ENCODE measurements at places on chromosomes 11 and 22. TPM values are rescaled to one million over a fixed set of nuclear protein-coding genes. Genes with fewer than 3 reads are reported as not detected.

Gene PATE4
- polyA plus RNA-seq, result not detected

Gene FREY1
- 0.43 TPM for polyA plus RNA-seq

Gene OR8G1
- not detected for polyA plus RNA-seq

Gene CHADL
- polyA plus RNA-seq, result 4.5 TPM

Gene AGBL2
- 0.47 TPM for polyA plus RNA-seq

Gene DNAJB13
- polyA plus RNA-seq, result 0.35 TPM

Gene RFPL1
- polyA plus RNA-seq, result not detected

Gene OR51E2
- 0.83 TPM for polyA plus RNA-seq

Gene CCDC88B
- polyA plus RNA-seq, result 3.9 TPM

Gene ANO3
- 0.15 TPM for polyA plus RNA-seq

Gene OR8D4
- polyA plus RNA-seq, result 0.06 TPM

Gene RAG1
- 10.2 TPM for polyA plus RNA-seq

Gene OR51D1
- polyA plus RNA-seq, result not detected

Gene ENTHD1
- polyA plus RNA-seq, result not detected

Gene OR5A1
- not detected for polyA plus RNA-seq

Gene PGM2L1
- polyA plus RNA-seq, result 5.4 TPM

Gene SYTL2
- 78.9 TPM for polyA plus RNA-seq

Gene NAALADL1
- 6.4 TPM for polyA plus RNA-seq

Gene TP53I11
- 40.4 TPM for polyA plus RNA-seq

Gene TEX54
- not detected for polyA plus RNA-seq

Gene P4HA3
- 0.94 TPM for polyA plus RNA-seq

Gene KRTAP5-1
- 2.5 TPM for polyA plus RNA-seq

Gene GVQW3
- 4.5 TPM for polyA plus RNA-seq

Gene OR56A1
- not detected for polyA plus RNA-seq

Gene INCENP
- polyA plus RNA-seq, result 15.7 TPM

Gene GAS2
- 10.9 TPM for polyA plus RNA-seq

Gene ACR
- 0.42 TPM for polyA plus RNA-seq

Gene ZC3H12C
- polyA plus RNA-seq, result 9.0 TPM

Gene OR51B4
- polyA plus RNA-seq, result not detected

Gene CASP12
- polyA plus RNA-seq, result 0.34 TPM
